ENCODE measurements at places on chromosomes 4 and X. TPM values are rescaled to one million over a fixed set of nuclear protein-coding genes. Genes with fewer than 3 reads are reported as not detected.
A peak's percentile ranks its signal among the peaks of the same experiment; 100 is the strongest.

Gene BEX5
- total RNA-seq: 3.7 TPM

Gene UGT8
- 0.30 TPM for total RNA-seq

Gene CDKL5
- total RNA-seq: 0.82 TPM

Gene AR
- total RNA-seq: not detected

Gene SLC10A7
- total RNA-seq: 16.1 TPM

Gene EXOSC9
- total RNA-seq: 97.4 TPM

Gene SERPINA7
- total RNA-seq: not detected

Gene SULT1E1
- total RNA-seq: not detected

Gene PDK3
- 38.2 TPM for total RNA-seq

DNA sequence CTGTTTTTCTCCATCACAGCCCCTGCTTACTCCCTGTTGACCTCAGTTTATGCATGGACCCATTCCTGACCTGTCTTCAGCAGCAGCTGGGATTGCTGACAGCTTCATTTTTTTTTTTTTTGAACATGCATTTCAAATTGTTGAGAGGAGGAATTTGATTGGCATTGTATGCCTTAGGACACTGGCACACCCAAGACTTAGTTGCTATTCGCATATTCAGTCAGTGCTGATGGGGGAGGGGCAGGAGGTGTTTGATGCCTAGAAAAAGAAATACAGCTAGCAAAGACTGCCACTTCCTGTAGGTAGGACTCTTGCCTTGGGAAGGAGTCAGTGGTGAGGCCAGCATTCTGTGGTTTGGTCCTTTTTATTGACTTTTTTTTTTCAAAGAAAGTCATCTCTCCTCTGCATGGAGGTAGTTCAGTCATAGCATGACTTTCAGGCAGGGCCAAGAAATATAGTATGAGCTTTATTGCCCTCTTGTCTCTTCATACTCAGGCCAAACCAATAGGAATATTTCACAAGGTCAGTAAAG, 33.6 kb upstream of the XK start:
- no peak for DNase-seq

DNA sequence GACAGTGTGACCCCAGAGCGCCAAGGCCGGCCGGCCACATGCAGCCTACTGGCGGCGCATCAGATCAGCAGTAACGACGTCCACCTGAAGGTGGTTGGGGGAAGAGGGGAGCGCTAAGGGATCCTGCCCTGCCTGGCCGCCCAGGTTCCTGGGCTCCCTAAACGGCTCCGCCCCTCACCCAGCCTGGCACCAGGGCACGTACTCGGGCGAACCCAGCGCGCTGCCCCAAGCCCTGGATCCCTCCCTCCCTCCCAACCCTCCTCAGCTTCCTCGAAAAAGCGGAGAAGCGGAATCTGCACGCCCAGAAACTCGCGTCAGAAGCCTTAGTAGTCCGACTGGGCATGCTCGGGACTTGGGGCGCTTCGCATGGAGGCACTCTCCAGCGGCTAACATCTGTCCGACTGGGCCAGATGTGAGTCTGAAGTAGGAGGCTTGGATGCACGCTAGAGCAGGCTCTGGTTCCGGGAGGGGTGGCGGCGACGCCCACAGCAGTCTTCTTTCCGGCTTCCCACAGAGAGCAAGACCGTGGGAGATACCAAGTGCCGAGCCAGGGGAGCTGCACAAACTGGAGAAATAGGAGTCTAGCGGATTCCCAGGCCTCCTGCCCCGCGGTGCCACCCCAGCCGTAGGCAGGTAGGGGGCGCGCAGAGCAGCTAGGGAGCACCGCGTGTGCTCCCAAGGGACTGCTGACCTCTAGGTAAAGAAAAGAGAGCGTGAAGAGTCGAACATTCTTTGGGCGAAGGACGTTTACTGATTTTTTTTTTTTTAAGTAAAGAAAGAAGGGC, 114.3 kb upstream of the TEX13C start:
- DNase-seq: peak; percentile 17

DNA sequence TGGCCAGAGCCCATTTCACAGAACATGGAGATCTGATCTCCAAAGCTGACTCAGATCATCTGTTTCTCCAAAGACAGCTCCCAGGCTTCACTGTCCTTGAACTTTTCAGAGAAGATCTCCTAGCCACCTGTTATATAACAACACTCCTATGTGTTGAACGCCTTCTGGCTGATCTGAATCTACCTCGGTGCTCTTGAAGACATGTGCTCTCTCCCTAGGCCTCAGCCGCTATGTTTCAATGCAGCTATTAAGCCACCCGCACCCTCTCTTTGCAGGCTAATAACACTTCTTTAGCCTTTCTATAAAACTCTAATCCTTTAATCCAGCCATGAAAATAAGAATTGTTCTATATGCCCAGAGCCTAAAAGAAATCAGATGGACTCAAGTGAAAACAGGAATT, 34.9 kb downstream of the SEL1L3 start:
- DNase-seq: no peak

DNA sequence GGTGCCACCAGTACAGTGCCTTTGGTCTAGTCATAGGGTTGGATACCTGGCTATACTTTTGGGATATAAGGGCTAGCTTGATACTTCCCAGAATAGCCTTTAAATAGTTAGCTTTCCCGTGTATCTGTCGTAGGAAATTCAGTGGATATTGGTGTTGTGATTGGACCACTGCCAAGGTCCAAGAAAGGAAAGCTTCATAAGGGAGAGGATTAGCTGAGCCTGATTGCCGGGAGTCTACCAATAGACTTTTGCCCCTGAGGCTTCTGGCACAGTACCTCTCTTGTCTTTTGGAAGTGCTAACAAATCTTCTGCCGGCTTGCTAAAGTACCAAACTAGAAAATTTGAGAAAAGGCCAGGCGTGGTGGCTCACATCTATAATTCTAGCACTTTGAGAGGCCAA, 350.6 kb downstream of the CHIC1 start:
- DNase-seq: no peak

- no peak for DNase-seq
Observed at GRCh38 chr4:53537606-53538005, 53.7 kb downstream of the LNX1 start.

DNA sequence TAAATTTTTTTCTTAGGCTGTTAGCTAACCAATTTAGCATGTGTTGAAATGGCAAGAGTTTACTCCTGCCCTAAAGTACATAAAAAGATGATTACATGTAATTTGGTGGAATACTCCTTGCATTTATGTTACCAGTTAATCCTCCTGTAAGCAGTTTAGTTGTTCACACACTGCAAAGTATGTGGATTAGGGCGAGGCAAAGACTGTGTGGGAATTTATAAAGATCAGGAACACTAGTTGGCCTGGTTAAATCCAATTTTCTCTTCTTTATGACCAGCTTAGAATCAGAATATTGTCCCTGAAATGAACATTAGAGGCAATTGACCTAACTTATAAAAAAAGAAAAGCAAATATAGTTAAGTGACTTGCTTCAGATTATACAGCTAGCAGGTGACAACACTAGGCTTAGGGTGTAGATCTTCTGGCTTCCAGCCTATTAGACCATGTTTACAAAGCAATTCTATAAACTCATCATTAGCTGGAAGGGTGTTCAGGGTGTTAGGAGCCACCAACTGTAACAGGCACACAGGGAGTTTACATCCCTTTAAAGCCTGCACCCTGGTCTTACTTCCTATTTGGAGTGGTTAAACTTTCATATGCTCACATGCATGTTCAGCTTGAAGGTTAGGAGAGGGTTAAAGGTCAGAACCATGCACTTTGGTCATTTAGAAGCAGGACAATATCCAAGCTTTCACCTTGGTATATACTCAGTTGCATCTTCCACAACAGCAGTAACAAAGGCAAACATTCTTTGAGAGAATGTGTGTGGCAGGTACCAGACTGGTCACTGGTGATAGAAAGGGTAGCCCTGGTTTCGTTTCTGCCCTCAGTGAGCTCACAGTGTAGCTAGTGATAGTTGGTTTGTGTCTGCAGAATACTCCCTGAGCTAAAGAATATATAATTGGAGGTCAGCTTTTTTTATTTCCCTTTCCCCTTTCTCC, 72.6 kb downstream of the GC start:
- DNase-seq: no peak

DNA sequence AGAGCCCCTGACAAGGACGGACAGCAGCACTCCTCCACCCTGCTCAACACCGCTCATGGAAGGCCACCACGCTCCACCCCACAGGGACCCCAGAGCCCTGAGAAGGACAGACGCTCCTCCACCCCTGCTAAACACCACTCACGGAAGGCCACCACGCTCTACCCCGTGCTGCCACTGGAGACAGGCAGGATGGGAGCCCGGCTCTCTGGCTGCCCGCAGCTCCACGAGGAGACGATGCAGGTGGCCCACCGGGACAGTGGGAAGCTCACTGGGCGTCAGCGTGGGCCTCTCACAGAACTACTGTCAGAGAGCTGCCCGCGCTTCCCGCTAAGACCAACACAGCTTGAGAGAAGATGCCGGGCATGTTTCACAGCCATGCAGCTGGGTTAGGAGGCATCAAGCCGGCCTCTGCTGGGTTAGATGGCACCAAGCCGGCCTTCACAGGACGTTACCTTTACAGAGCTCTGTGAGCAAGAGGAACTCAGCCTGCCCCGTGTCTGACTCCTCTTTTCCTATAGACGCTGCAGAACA, 20.8 kb downstream of the GAK start:
- DNase-seq: no peak

- peak; percentile 59 for DNase-seq
Observed at GRCh38 chrX:151393514-151393913, 3.5 kb upstream of the VMA21 start.

GRCh38 chrX:18098763-18099162, 121.9 kb downstream of the BEND2 start:
- no peak for DNase-seq

GRCh38 chrX:153948002-153948466, 3.6 kb upstream of the RENBP start:
- DNase-seq: no peak

DNA sequence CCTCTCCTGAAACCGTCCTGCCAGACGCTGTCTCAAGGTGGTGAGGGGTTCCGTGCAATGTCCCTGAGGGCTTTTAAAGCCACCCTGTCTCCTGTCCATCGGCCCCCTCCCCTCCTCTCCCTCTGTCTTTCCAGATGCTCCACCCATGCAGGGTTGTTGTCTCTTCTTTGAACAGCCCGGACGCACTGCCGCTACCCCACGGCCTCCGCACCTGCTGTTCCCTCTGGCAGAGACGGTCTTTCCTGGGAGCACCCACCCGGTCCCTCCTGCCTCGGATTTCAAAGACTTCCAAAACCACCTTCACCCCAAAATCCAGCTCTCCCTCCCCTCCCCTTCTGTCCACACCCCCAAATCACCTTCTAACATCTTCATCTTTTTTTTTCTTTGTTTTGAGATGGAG, 4.1 kb upstream of the ASMT start:
- no peak for DNase-seq

DNA sequence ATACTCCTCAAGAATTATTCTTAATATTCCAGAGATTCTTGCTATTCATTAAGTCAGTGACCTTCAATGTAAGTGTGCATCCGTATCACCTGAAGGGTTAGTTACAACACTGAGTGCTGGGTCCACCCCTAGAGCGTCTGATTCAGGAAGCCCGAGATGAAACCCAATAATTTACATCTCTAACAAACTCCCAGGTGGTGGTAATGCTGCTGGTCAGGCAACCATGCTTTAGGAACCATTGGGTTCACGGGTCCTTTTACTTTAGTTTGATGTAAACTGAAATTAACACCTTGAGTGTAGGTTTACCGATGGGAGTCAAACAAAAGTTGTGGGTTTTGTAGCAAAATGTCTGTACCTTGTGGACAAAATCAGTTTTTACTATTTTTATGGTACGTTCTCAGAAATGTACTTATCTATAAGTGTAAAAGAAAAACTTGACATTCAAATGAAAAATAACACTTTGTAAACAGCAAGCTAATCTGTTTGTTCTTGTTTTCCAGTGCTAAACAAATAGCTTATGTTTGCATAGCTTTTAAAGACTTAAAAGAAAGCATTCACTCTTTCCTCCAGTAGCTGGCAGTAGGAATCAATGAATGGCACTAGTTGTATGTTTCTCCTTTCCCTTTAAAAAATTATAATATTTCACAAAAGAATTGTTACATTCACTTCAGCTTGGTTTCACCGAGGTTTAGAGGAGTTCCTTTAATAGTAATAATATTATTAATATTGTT, 32.7 kb downstream of the ACE2 start:
- no peak for DNase-seq

DNA sequence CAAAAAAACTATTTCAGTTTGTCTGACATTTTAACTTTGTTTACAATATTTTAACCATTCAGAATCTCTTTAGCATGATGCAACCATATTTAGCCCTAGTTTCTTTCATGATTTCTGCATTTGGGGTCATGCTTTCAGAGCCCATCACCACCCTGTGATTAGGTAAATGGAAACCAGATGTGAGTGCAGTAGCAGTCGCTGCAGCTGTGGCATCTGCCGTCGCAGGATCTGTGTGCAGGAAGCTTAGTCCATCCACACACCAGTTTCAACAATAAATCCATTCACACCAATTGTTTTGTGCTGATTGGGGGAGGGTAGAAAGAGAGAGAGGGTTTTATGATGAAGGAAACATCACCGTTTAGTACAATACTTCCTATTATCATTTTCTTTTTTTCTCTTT, 130.5 kb downstream of the CPEB2 start:
- no peak for DNase-seq

- no peak for DNase-seq
Observed at GRCh38 chr4:38365261-38365660, 298.7 kb upstream of the KLF3 start.

DNA sequence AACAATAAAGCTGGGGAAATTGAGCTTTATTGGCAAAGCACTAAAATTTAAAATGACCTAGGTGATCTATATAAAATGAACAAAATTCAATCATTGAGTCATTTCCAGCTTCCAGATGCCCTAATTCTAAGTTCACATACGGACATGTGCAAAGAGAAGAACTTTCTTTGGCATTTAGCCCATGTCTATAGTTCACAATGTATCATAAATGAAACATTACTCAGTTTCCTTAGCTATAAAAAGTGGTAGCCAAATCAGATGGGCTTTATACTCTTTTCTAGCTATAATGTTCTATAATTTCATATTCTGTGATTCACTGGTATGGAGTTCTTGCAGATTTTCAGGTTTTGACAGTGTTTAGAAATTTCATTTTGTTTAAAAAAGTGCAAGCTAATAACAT, 327.4 kb downstream of the KCTD8 start:
- no peak for DNase-seq

DNA sequence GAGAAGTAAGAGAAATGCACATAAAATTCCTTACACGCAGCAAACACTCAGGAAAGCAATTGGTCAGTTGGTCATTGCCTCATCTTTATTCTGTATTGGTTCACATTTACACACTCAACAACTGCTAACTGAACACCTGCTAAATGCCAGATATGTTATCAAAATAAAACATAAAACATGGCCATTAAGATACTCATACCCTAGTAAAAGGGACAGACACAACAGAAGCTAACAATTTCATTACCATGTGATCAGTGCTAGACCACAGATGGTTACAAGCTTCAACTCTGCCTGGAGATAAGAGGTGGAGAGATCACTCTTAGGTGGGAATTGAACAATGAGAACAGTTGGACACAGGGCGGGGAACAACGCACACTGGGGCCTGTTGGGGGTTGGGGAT, 26.2 kb downstream of the TEC start:
- no peak for DNase-seq

- DNase-seq: no peak
Observed at GRCh38 chr4:8461086-8461485, 20.5 kb downstream of the TRMT44 start.
